ENCODE measurements at places on chromosomes 4 and X. TPM values are rescaled to one million over a fixed set of nuclear protein-coding genes. Genes with fewer than 3 reads are reported as not detected.

DNA sequence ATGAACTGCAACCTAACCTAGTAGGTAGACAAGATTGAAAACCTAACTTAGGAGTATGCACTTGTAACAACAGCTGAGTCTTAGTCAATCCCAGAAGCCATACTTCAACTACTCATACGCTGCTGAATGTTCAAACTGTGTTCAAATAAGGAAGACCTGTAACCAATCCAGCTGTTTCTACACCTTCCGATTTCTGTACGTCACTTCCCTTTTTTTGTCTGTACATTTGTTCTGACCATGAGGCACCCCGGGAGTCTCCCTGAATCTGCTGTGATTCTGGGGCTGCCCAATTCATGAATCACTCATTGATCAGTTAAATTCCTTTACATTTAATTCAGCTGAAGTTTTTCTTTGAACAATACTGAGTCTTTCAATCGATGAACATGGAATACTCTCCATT, 89.5 kb downstream of the BMP3 start:
- DNase-seq, result no peak

DNA sequence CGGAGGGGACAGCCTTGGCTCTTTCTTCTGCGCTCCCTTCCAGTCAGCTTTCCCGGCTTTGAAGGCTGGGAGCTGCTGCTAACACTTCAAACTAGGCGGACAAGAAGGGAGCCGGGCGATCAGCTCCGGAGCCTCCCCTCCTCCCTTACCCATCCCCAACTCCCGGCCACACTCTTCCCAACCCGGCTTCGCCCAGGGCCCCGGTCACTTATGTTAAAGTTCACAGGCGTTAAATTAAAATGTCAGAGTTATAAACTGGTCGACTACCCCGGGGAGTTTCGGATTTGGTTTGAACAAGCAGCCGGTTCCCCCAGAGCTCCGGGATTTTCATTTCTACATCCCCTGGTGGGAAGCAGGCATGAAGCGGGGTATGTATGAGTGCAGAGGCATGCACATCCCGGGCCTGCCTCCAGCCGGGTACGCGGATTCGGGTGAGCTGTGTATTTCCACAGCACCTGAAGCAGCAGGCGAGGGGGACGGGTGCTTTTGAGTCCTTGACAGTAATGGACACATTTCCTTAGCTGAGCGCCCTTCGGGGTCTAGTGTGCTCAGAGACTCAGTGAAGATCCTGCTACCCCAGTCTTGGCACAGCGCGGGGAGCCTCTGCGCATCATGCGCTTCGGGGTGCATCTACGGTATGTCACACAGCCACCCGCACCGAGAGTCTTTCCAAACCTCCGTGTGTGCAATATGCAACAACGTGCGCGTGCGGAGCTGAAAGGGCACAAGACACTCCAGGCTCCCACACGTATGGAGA, 880 bp downstream of the UNC5C start:
- peak; percentile 70 for DNase-seq

GRCh38 chrX:46757593-46757992, 1.3 kb downstream of the SLC9A7 start:
- DNase-seq, result no peak

DNA sequence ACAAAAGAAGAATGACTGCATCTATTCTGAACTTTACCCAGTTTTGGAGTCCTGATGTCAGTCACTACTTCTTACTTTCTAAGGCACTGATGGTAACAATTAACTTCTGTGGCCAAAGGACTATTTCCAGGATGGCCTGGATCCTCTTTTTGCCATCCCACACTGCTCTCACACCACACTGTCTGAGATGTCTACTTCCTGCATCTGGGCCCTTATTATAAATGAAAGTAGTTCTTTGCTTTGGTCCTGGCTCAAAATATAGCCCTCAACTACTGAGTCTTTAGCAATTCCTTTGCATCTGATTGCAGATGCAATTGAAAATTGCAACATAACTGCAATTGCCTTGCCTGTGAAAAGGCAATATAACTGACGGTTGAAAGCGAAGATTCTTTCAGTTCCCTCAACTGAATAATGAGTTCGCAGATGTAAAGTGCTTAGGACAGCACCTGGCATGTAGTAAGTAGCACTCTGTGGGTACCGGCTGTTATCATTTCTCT, 44.2 kb downstream of the COQ2 start:
- no peak for DNase-seq

DNA sequence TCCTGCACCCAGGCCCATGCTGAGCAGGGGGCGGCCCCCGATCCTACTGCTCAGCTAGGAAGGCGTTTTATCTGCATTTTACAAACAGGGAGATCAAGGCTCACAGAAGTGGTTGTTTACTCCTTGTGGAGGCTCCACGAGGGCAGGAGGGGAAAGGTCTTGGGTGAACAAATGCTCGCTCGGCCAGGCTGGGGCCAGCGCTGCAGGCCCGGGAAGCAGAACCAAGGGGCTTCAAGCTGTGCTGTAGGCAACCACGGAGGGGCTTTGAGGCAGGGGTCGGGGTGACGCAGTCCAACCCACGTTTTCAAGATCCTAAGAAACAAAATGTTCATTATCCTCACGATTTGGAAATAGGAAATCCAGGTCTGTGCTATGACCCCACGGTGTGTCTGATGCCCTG, 125.8 kb downstream of the HMX1 start:
- DNase-seq, result peak; percentile 43

SSX3 gene
- not detected for total RNA-seq

CXCL1 gene
- 0.86 TPM for total RNA-seq

All from cardiac septum (tissue), 1 donor.